Occipital lobe (tissue), 3 donors: ENCODE measurements at places on chromosomes 11 and 22. TPM values are rescaled to one million over a fixed set of nuclear protein-coding genes. Genes with fewer than 3 reads are reported as not detected.

XRRA1 gene
- 10.1 TPM for total RNA-seq

FIBIN gene
- 7.8 TPM for total RNA-seq

YPEL4 gene
- total RNA-seq: 3.6 TPM

RASSF10 gene
- 3.4 TPM for total RNA-seq

CCDC81 gene
- 3.0 TPM for total RNA-seq

SELENOM gene
- 13.9 TPM for total RNA-seq

LUZP2 gene
- 93.6 TPM for total RNA-seq

ROBO4 gene
- total RNA-seq: 3.6 TPM

PTPN5 gene
- total RNA-seq: 27.5 TPM

YDJC gene
- 7.0 TPM for total RNA-seq

SHISAL1 gene
- total RNA-seq: 13.9 TPM

CBX7 gene
- 6.6 TPM for total RNA-seq

TRIM34 gene
- total RNA-seq: 2.8 TPM

PC gene
- 9.5 TPM for total RNA-seq

SMIM35 gene
- not detected for total RNA-seq

OR52I1 gene
- total RNA-seq: not detected

MS4A1 gene
- not detected for total RNA-seq

MS4A12 gene
- total RNA-seq: not detected
